Stimulated activated CD4-positive, alpha-beta T cell treated with anti-CD3 and anti-CD28 coated beads, Interleukin-15, amount 100 ng/mL, for 24 hours (primary cell): ENCODE measurements at places on chromosomes 4 and X.

DNA sequence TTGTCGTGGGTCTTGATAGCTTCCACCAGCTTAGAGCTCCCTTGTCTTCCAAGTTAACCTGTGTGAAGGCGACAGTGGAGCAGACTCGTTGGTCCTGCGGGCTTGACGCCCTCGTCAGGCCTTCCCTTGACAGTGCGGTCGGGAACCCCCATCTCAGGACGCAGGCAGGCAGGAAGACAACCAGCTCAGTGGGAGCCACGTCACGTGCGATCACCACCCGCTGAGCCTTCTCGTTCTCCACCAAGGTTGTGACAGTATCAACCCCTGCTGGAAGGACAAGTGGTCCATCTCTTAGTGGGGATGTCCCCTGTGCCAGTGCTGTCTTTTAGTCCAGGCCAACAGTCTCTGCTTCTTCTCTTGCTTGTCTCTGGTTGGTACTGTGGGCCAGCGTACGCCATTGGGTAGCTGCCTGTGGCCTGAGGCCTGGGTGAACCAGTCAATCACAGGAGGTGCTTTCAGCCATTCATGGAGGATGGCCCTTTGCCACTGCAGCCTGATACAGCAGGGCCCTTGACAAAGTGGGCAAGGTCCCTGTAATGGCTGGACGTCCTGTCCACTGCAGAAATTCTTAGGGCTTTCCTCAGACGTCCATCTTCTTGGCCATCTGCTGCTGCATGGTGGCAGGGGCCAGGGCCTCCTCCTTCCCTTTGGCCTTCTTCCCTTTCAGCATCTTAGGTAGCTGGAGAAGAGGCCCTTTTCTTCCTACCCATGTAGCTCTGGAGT, 31.4 kb downstream of the RGS12 start:
- DNase-seq = no peak

DNA sequence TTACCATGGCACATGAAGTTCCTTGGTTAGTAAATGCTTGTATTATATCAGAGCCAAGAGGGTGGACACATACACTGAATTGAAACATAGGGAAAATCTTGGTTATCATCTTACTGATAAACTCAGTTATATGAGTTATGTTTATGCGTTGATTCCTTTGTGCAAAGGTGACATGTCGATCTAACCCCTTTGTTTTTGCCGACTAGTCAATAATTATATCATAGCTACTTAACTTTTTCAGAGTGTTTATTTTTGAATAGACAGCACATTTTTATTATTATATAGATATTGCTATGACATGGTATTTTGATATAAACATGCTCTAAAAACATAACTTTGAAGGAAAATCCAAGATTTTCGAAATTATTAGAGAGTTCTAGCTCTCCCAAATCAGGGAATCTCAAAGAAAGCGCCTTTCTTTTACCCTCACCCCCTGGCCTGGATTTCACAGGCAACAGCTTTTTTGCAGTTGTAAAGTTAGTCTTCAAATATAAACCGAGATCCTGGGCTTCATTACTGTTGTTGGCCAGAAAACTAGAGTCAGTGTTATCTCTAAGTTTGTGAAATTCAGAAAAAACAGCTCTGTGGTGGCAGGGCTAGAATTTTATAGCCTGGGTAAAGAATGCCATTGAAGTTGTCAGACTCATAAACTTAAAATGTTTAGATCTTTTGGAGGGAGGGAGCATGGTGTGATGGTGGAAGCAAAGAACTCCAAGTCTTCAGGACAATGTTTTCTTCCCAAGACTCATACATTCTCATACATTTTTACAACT, 45.8 kb upstream of the PITX2 start:
- no peak for DNase-seq

DNA sequence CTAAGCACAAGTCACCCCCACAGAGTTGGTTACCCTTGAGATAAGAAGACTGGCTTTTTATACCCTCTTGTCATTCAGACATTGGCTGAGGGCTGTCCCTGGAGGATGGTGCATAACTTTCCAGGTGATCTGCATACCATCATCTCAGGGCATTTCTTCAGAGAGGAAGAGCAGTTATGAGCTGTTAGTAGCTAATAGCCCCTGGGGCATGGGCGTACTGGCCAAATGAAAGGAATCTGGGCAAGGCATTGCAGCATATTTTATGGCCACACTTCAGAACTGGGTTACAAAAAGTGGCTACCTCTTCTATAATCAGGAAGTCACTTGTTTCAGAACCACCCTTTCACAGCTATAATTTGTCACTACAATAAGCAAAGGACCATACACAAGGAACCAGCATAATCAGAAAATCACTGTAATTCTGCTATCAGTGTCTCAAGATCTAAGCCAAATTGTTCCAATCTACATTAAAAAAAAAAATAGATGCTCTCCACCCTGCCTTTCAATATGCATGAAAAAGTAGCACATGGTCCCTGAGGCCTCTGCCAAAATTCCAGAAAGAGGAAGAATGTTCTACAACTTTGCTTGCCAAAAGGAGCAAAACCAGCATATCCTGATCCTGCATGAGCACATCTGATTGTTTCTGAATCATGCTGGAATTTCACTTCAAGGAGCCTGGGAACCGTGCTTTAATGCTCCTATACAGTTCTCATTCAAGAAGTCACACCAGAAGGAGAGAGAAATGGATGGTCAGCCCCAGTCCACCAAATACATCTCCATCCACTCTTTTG, 92.0 kb downstream of the TMEM144 start:
- no peak for DNase-seq

GRCh38 chr4:6495296-6495590, 22.8 kb upstream of the PPP2R2C start:
- no peak for DNase-seq

DNA sequence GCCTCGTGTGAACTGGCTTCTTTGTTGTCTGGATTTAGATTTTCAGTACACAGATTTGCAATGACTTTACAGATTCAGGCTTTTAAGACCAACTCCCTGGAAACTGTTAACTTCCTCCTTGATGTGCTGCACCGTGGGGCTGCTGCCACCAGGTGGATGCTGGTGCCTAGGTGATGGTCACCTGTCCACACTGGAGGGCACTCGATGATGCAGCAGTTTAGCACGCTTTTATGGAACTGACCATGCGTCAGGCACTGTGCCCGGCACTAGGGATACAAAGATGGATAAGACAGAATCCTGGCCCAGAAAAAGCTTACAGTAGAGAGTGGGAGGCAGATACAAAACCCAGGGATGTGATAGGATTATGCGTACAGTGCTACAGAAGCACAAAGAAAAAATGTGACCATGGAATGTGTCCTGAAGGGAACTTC, 180.7 kb downstream of the CEP135 start:
- peak; percentile 32 for DNase-seq

GRCh38 chr4:119532319-119532718, 96.3 kb downstream of the PDE5A start:
- DNase-seq = no peak

- DNase-seq = no peak
Measured at GRCh38 chrX:8036914-8037313, 109.7 kb upstream of the PNPLA4 start.

GRCh38 chr4:139887376-139887802, 221.8 kb downstream of the MGST2 start:
- no peak for DNase-seq

GRCh38 chr4:150828159-150828558, 186.9 kb downstream of the LRBA start:
- DNase-seq = peak; percentile 43

DNA sequence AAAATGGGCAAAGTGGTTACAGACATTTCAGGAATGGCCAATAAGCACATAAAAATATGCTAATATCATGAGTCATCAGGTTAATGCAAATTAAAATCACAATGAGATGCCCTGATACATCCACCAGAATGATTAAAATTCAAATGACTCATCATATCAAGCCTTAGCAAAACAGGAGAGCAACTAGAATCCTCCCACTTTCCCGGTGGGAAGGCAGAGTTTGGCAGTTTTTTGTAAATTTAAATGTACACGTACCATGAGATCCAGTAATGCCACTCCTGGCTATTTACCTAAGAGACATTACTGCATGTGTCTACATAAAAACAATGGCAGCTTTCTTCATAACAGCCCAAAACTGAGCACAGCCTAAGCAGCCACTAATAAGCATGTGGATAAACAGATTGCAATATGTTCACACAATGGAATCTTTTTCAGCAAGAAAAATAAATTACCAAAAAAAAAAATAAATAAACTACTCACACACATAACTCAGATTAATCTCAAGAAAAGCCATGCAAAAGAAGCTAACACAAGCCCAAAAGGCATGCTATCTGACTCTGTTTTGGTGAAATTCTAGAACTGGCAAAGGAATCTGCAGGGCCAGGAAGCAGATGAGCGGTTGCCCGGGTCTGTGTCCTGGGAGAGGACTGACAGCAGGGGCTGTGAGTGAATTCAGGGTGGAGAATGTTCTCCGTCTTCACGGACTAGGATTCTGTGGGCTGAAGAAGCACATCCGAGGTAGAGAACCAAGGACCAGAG, 48.8 kb downstream of the AFAP1 start:
- no peak for DNase-seq

DNA sequence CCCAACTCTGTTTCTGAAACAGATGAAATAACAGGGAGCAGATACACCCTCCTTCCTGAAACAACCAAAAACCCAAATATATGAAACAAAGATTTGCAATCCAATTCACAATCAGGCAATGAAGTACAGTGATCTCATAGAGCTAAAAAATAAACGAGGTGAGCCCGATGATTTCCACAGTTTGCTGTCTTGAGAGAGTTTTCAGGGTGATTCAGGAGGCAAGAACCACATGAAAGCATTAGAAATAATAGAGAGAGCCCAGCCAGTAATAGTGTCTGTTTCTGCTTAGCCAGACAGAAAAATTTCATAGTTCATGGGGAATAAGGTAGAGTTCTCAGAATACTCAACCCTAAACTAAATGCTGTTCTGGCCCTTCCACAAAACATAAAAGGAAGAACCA, 296.2 kb downstream of the PDHA2 start:
- DNase-seq = no peak

DNA sequence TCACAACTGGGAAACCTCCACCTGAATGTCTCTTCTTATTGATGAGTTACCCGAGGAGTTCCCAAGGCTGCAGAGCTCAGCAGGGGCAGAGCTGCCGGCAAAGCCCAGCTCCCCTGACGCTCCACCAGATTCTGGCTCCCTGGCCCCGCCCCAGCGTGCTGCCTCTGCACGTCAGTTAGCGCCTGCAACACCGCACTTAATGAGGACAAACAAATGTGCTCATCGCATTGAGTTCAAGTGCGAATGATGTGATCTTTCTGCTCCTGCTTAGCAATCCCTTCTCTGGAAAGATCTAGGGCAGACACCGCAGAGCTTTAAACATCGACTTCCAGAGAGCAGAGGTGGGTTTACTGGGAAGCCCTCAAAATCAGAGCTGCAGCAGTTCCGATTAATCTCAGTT, 55.5 kb upstream of the FBXW7 start:
- peak; percentile 50 for DNase-seq

- DNase-seq = no peak
Measured at GRCh38 chrX:144732588-144732987, 514.7 kb upstream of the SPANXN1 start.

DNA sequence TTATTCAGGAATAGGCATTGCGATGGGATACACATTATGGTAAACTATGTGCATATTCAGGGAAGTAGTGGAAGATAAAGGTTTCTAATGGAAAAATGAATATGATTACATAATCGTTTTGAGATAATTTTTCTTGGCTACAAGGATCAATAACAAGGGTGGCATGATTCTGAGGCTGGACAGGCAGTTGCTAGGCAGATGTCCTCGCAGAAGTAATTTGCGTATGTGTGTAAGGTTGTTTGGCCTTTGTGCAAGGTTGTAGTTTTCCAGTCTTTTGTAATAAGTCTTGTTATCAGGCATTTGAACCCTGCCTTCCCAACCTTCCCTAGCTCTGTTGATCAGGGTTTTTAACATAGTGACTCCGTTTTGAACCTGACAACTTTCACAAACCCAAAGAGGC, 59.7 kb downstream of the RGS12 start:
- no peak for DNase-seq

DNA sequence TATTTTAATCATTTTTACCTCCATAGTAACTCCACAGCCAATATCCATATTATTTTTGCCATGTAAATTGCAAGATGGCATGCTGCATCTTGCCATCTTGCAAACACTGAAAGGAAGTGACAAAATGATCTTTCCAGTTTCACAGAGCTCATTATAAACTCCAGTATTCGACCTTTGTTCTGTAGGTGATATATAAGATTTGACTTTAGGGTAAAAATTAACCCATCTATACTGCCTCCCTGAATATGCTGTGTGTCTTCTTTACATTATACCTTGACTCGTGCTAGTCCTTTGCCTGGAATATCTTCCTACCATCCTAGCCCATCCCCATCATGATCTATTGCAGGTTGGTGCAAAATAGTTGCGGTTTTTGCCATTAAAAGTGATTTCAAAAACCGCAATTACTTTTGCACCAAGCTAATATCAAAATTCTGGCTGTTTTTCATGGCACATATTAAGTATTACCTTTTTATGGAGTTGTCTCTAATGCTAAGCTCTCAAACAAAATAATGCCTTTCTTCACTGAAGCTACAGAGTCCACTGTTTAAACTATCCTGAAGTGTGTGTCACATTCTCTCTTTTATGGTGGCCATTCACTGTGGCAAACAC, 161.1 kb downstream of the PCDH19 start:
- DNase-seq = no peak

DNA sequence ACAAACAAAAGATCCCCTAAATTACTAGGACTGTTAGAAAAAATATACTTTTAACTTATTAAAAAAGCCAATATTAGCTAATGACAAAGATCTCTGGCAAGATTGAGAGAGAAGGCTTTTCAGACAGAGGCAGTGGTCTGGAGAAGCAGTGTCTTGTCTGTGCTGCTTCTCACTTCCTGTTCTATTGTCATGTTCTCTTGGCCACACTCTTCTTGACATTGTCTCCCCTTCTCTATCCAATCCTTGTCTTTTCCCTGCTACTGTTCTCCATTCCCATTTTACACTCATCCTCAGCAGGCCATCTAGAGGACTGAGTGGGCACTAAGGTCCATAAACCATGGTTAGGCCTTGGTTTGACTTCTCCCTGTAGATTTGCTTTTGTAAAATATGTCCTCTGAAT, 14.0 kb upstream of the TAPT1 start:
- no peak for DNase-seq

- no peak for DNase-seq
Measured at GRCh38 chr4:143313521-143313920, 23.2 kb upstream of the GAB1 start.

- DNase-seq = no peak
Measured at GRCh38 chrX:153866302-153867019, 19.5 kb downstream of the L1CAM start.

DNA sequence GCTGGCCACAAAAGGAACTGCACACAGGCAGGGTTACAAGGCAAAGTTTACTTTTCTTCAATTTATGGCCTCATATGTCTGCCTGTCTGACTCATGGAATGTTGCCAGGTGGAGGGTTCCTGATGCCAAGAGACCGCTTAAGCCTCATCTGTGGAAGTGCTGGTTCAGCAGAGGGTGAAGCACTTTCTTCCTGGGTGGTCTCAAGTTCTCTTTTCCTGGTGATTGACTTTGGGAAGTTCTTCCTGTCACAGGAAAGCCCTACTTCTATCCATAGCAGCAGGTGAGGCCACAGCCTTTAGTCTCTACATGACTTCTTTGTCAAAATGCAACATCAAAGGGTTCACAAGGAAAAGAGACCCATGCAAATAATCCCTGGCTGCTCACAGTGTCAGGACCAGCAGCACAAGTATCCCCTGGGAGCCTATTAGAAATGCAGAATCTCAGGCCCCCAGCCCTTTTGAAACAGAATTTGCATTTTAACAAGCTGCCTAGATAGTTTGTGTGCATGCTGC, 81.4 kb upstream of the IGFBP7 start:
- DNase-seq = no peak

GRCh38 chr4:136355970-136356369, 1176.3 kb downstream of the PCDH18 start:
- DNase-seq = no peak
